Liver (tissue), 10 donors: ENCODE measurements at places on chromosomes 6 and 20. TPM values are rescaled to one million over a fixed set of nuclear protein-coding genes. Genes with fewer than 3 reads are reported as not detected.
A peak's percentile ranks its signal among the peaks of the same experiment; 100 is the strongest.

GRCh38 chr20:50659975-50660670, 31.2 kb downstream of the RIPOR3 start:
- DNase-seq: no peak

DNA sequence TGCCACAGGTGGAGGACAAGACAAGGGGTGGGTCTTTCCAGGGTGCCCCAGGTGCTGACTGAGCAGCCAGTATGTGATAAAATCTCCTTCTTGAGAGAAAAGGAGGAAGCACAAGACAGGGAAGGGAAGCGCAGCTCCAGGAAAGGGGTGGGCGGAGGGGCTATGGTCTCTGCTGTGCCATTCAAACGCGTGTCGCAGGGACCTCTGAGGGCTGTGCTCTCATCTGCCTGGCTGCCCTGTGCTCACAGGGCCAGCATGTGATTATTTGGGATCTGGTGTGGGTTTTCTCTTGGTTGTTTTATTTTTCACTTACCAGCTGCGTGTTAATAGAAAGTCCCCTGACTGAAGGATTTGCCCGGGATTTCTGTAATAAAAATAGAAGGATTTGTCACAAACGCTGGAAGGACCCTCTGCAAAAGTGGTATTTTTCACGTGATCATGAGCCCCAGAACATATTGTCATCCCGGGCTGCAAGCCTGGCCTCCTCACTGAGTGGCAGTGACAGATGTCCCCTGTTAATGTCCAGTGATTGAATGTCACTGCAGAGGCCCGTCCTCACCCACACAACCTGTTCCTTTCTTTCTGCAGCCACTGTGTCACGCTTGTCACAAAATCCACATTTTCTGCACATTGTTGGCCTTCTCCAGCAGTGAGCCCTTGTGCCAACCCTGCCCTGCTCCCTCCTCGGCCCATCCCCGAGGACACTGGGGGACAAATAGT, 35.0 kb upstream of the VSX1 start:
- DNase-seq: no peak

Gene SLC24A3
- total RNA-seq: 0.50 TPM

Gene ZBTB46
- total RNA-seq: 12.1 TPM

Gene OR12D3
- not detected for total RNA-seq

- no peak for DNase-seq
These were observed 69.6 kb upstream of the HDGFL1 start for GRCh38 chr6:22499815-22500214.

GRCh38 chr20:53869466-53870258, 200.7 kb downstream of the BCAS1 start:
- peak; percentile 63 for DNase-seq

- DNase-seq: no peak
These were observed 95.9 kb upstream of the FOXQ1 start for GRCh38 chr6:1215884-1216487.
